ENCODE measurements at places on chromosomes 11 and 22. TPM values are rescaled to one million over a fixed set of nuclear protein-coding genes. Genes with fewer than 3 reads are reported as not detected.

- DNase-seq: no peak
Observed at GRCh38 chr22:46592390-46592872, 27.8 kb upstream of the GRAMD4 start.

- no peak for DNase-seq
Observed at GRCh38 chr11:95297680-95298452, 66.9 kb upstream of the SESN3 start.

DNA sequence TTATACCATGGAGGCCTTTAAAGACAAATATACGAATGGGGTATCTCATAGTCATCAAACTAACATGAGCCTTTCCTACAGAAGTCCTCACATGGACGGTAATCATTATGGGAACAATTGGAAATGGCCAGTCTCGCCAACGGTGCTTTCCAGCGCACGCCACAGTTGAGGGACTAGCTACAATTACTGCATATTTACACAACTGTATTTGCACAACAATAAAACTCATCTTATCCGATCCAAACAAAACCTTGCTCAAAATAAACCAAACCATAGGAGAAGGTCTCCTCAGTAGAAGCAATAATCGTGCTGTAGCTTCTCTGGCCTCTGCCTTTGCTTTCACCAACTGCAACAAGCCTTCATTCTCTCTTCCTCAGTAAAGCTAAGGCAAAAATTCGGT is 5.9 kb downstream of the CADM1 start:
- DNase-seq: no peak

OPCML gene
- polyA plus RNA-seq: not detected

- DNase-seq: no peak
Observed at GRCh38 chr11:93906486-93906885, 56.1 kb upstream of the VSTM5 start.

PKNOX2 gene
- 0.02 TPM for polyA plus RNA-seq

- no peak for DNase-seq
Observed at GRCh38 chr11:69944146-69944795, 125.1 kb upstream of the FGF3 start.

Data from SK-N-SH (cell line).